Stomach (tissue), 19 donors: ENCODE measurements at places on chromosomes 13 and 19. TPM values are rescaled to one million over a fixed set of nuclear protein-coding genes. Genes with fewer than 3 reads are reported as not detected.

Gene C19orf38
- not detected for total RNA-seq

Gene ZNF738
- not detected for total RNA-seq

- DNase-seq: no peak
These were observed 2.2 kb downstream of the SPTBN4 start for GRCh38 chr19:40469011-40469410.

DNA sequence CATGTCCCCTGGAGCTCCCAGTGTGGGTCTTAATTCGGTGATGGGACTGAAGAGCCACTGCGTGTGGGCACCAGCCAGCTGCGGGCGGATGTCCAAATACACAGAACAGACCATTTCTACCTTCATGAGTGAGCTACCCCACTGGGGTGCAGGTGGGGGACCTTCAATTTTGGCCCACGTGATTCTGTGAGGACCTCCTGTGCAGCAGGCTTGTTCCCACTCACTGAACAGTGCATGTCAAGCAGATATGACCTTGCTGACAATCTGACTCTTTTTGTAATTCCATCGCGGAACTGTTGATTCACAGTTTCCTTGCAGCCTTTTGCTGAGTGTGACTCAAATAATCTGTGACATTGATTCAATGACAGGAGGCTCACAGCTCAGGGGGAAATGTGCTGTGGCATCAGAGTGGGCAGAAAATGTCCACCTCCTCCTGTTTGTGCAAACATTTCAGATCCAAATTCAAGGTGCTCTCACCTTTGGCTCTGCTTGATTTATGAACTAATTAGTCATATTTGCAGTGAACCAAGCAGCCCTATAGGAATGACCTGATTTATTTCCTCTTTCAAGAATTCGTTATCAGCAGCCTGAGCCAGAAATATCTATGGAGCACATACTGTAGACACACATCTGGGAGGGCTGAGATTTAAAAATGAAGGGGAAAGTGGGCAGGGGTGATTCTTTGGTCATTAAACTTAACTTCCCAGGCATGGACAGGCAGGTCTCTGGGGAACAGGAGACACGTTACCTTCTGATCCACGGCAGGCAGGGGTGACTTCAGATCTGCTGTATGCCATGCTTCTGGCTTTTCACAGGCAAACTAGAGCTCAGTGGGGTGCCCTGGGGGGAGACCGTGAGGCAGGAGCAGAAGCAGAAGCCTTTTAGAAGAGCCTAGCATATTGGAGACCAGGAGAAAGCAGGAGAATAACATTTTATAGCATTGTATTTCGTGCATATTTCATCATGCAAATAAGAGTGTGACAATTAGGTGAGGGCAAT is 170.0 kb upstream of the KL start:
- DNase-seq: no peak

DNA sequence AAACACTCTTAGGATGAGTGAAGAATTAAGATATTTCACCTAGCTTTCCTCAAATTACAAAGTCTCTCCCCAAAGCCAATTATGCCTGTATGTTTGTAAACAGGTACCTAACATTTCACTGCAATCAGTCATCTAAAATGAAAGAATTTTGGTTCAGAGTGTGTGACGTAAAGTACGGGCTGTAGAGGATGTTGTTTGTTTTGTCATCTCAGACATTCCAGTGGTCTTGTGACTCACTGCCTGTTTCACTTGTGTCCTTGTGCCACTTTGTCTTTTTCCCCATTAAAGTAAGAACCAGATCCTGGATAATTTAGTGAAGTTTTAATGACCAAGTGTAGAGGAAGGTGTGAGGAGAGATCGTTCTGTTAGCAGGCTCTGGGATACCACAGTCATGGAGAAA is 28.6 kb upstream of the EID2 start:
- no peak for DNase-seq

- no peak for DNase-seq
These were observed 91.7 kb downstream of the GADD45B start for GRCh38 chr19:2567580-2567979.

DNA sequence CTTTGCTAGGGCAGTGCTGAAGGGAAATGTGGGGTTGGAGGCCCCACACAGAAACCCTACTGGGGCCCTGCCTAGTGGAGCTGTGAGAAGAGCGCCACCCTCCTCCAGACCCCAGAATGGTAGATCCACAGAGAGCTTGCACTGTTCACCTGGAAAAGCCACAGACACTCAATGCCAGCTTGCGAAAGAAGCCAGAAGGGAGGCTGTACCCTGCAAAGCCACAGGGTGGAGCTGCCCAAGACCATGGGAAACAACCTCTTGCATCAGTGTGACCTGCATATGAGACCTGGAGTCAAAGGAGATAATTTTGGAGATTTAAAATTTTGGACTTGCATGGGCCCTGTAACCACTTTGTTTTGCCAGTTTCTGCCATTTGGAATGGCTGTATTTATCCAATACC is 615.4 kb upstream of the MIR17HG start:
- DNase-seq: no peak

- DNase-seq: no peak
These were observed 142.7 kb downstream of the DLEU7 start for GRCh38 chr13:50700664-50701305.

DNA sequence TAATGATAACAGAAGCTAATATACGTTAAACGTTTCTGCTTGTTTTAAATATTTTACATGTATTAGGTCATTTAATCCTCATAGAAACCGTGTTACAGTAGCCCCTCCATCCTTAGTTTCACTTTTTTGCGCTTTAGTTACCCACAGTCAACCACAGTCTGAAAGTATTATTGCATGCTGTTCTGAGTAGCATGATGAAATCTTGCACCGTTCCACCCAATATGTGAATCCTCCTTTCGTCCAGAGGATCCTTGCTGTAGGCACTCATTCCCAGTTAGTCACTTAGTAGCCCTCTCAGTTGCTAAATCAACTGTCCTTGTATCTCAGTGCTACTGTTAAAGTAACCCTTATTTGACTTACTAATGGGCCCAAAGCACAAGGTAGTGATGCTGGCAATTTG is 257.8 kb downstream of the ENOX1 start:
- DNase-seq: no peak

GRCh38 chr13:77459592-77459991 is 75.9 kb upstream of the SCEL start:
- no peak for DNase-seq

DNA sequence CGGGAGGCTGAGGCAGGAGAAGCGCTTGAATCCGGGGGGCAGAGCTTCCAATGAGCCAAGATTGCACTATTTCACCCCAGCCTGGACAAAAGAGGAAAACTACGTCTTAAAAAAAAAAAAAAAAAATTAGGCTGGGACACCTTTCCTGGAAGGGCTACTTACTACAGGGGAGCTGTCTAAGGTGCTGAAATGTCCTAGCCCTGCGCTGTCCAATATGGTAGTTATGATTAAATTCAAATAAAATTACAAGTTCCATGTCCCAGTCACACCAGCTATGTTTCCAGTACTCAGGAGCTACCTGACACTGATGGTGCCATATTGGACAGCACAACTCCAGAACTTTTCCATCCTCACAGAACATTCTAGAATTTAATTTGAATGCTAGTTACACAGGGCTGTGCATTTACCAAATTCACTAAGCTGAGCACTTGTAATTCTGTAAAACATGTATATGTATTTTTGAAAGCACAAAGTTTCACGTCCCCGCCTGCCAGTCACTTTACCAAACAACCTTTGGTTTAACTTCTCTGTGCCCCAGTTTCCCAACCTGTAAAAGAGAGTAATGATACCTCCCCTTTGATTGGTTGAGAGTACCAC is 9.2 kb upstream of the ZSCAN22 start:
- no peak for DNase-seq

DNA sequence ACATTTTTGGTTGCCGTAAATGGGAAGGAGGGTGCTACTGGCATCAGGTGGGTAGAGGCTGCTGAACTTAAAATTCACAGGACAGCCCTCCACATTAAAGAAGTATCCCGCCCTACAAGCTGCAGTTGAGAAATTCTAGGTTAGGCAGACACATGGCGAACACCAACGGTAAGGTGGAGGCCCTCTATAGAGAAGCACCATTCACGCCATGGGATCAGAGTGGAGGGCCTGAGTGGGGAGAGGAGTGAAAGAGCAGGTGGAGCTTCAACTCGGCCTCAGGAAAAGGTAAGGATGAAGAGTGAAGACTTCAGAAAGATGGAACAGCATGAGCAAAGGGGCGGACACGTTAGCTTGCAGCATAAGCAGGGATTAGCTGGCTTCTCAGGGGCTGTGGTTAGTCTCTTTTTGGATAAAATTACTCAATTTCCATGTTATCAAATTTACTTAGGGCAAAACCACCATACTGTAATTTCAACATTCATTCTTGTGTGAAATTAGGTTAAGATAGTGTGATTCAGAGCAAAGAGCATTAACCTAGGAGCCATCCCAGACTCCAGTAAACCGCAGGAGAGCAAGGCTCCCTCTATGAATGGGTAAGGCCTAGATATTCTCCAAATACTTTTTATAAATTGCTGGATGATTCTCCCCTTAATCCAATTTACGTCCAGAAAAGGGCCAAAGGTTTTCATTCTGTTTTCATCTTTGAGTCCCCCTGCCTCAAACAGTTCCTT is 1.2 kb downstream of the EEF1AKMT1 start:
- no peak for DNase-seq

DNA sequence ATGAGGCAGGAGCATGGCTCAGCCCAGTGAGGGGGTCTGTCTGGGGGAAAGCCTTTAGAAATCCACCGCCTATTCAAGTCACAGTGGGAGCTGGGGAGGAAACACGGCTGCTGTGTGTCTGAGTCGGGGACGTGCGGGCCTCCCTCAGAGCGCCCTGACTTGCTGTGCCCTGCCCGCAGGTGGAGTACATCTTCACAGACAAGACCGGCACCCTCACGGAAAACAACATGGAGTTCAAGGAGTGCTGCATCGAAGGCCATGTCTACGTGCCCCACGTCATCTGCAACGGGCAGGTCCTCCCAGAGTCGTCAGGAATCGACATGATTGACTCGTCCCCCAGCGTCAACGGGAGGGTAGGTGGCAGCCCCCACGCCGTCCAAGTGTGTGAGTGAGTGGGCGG is 137.8 kb upstream of the MCF2L start:
- DNase-seq: no peak

DNA sequence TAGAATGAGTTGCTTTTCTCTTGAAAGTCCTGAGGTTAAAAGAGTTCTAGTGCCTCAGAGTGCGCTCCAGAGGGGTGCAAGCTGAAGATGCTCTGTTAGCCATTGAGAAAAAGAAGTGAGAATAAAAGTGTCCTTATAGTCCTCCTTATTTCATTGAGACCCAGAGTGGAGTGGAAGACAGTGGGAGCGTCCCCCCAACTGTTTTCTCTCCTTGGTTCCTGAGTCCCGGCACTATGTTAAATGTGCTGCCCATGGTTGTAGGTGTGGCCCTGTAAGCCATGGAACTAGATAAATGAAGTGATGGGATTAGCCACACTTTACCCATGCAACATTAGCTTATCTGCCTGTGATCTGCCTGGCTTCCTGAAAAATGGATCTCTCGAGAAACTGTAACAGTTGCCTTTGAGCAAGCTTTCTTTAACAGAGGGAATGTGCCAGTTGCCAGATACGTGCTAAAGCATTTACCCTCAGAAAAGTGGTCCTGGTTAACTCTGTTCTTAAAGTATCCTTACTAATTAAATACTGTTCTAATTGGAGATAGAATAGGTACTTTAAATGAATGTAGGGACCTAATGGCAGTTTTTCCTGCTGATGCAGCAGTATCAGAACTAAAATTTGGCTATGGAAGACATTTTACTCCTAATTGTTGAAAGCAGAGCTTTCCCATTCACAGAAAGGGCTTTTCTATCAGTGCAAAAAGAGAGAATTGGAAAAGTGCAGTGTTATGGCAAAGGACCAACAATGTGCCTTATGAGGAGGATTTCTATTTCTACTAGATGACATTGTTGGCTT is 21.4 kb upstream of the PSG9 start:
- peak; percentile 25 for DNase-seq

DNA sequence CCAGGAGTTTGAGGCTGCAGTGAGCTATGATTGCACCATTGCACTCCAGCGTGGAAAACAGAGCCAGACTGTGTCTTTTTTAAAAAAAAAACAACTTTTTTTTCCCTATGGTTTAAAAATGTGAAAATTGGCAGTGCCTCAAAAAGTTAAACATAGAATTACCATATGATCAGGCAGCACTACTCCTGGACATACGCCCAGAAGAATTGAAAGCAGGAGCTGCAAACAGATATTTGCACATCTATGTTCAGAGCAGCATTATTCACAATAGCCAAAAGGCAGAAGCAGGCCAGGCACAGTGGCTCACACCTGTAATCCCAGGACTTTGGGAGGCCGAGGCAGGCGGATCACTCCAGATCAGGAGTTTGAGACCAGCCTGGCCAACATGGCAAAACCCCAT is 3.8 kb upstream of the RETN start:
- no peak for DNase-seq

GRCh38 chr13:66693656-66694055 is 536.5 kb downstream of the PCDH9 start:
- DNase-seq: no peak

DNA sequence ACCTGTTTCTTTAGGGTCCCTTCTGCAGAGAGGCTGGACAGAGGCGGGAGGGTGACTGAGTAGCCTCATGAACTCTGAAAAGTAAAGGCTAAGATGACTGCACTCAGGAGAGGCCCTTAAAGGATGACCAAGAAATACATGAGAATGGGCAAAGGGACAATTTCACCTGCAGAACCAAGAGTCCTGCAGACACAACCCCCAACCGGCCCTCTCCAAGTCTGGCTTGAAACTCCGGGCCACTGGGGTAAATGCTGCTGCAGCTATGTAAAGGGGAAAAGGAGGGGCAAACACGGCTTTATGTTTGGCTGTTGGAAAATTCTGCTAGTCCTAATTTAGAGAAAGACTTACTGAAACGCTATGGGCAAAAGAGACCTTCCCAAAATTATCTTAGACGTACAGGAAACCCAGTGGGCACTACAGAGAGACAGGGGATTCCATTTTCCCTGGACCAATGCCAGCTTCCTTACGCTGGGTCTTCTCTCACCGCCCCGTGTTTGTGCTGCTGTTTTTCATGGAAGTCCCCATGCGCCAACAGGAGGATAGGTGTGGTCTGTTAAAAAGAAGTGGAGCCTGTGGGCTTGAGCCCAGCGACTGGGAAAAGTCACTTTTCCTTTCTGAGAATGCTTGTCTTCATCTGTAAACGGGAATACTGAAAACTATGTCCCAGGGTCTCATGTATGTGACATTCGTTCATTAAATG is 10.6 kb downstream of the COL4A2 start:
- DNase-seq: no peak

DNA sequence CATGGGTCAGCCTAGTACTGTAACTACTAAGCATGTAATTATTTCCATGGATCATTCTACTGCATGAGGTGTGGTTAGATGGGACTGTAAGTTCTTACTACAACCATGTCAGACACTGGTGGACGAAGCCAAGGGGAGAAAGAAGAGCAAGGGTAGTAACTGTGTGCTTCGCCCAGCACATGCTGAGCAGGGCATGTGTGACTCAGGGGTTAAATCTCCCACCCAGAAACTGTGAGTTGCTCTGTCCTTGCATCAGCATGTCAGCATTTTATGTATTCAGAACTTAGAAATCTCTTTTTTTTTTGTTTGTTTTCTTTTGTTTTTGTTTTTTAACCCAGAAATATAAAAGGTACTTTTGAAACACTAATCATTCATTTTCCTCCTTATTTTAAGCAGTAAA is 436.6 kb upstream of the KLF12 start:
- DNase-seq: no peak
